Smooth muscle cell of the pulmonary artery (primary cell): ENCODE measurements at places on chromosomes 7 and 10. TPM values are rescaled to one million over a fixed set of nuclear protein-coding genes. Genes with fewer than 3 reads are reported as not detected.

Gene ZNF117
- total RNA-seq: 4.9 and 6.4 TPM in 2 replicates

Gene CPA1
- 0.39 and 0.40 TPM in 2 replicates for total RNA-seq

Gene ITGA8
- 43.7 and 210 TPM in 2 replicates for total RNA-seq

Gene LBX1
- total RNA-seq: not detected in 2 replicates

Gene RET
- total RNA-seq: 0.23 and 1.0 TPM in 2 replicates

Gene GOLGA7B
- under 0.01 and 0.03 TPM in 2 replicates for total RNA-seq

Gene PNLIP
- total RNA-seq: not detected in 2 replicates
